ENCODE measurements at places on chromosomes 6 and 20.

DNA sequence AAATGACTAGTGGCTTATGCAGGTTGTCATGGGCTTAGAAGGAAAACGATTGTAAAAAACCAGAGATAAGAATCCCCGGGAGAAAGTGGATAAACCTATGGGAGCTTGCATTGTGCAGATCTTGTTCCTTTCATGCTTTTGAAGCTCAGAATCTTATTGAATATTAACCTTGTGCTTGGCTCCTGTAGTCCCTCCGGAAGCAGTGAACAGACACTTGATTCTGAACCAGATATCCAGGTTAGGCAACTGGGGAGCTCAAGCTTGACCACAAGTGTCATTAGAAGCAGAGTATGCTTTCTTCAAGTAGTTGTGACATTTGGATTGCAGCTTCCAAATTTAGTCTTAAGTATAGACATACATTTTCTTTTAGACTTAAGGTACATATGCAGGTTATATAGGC lies 212.6 kb upstream of the MOCS1 start:
- no peak for DNase-seq

DNA sequence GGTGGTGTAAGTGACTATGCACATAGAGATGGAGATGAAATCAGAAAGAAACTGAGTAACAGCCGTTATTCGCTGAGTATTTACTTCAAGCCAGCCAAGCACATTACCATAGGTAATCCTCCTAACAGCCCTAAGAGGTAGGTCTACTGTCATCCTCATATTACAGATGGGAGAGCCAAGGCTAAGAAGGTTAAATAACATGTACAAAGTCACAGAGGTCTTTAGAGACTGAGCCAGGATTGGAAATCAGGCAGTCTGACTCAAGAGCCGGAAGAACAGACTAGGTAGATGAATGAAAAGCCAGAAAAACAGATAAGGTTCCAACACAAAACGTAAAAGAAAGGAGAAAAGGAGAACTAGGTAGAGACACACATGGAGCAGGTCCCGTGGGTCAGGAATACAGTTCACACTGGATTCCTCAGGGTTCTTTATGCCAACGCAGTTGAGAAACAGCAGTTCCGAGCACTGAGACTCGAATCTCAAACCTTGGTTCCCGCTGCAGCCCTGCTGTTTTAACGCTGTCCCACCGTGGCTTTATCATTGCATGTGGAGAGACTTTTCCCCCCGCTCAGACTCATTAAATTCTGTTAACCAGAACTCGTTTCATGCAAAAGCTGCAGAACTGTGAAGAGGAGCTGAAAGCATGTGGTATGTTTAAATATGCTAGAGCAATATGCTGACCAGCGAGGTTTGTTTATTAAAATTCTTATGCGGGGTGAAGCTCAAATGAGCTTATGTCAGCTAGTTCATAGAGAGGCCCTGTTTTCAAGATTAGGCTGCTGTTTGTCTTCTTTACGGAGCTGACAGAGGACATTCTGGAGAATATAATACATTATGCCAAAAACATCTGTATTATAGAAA lies 537.9 kb downstream of the CD83 start:
- no peak for DNase-seq

GRCh38 chr20:57382516-57382915 lies 8.7 kb upstream of the RBM38 start:
- no peak for DNase-seq

GRCh38 chr20:40778894-40779496 lies 90.0 kb upstream of the MAFB start:
- no peak for DNase-seq

GRCh38 chr6:54541541-54541940 lies 233.3 kb downstream of the TINAG start:
- no peak for DNase-seq

GRCh38 chr6:19322691-19323485 lies 514.3 kb upstream of the ID4 start:
- no peak for DNase-seq

DNA sequence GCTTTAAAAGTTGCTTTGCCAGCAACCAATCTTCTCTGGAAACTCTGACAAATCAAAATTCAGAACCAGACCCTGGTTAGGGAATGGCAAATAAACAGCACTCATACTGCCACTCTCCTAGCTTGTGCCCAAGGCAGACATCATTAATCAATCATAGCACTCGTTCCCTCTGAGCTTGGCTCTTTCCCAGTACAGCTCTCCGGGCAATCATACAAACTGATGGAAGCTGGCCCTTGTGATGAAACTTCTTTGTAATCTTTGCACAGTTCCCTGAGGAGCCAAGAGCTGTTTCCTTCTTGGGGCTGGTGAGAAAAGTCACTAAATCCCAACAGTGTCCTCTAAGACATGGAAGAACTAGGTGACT lies 34.7 kb downstream of the KIAA1755 start:
- DNase-seq = no peak

- no peak for DNase-seq
These were observed 105.6 kb downstream of the BTBD3 start for GRCh38 chr20:12023194-12023795.

DNA sequence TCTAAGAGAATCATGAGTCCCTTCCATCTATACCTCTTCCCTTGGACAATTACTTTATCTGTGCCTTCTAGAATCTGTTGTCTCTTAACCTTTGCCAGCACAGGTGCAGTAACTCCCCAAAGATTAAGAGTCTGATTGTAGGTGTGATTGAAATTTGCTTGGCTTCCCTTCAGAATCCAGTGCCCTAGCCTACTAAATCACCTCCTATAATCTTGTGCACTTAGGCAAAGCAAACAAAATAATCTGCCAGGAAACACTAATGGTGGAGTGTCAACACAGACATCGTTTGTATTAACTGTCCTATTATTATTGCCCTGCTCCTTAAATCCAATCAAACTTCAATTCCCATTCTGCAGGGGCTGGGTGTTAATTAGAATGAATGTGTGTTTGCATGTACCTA lies 28.0 kb downstream of the ID4 start:
- no peak for DNase-seq

GRCh38 chr6:53691667-53692133 lies 26.1 kb upstream of the KLHL31 start:
- no peak for DNase-seq

DNA sequence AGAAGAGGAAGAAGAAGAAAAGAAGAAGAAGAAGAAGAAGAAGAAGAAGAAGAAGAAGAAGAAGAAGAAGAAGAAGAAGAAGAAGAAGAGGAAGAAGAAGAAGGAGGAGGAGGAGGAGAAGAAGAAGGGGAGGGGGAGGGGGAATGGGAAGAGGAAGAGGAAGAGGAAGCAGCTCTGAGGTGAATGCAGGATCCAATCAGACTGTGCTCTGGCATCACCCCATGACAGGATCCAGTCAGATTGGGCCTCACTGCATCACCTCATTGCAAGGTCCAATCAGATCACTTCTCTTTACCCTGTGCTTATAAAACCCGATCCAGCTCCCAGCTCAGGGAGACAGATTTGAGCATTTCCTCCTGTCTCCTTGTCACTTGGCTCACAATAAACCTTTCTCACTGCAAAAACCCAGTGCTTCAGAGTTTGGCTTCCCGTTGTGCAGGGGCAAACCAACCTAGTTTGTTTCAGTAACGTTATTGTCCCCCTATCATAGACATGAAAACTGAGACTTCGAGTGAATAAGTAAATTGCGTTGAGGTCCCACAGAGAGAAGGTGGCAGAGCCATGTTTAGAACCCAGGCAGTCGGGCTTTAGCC lies 28.6 kb upstream of the YWHAB start:
- DNase-seq = no peak

DNA sequence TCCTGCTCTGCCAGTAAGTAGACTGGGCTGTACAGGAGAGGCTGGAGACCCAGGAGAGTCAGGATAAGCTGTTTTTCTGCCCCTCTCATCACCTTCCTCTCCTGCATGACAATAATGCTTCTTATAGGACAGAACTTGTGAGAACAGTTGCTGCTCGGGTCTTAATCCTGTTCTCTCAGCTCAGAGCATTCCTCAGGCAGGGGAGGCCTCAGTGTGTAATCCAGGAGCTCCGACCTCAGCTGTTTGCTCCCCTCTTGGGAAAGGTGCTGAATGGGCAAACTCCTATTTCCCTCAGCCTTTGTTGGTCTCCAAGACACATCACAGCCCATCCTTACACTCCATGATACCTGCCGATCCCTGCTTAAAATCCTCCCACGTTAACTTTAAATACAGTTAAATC lies 134.9 kb upstream of the LRFN2 start:
- no peak for DNase-seq

DNA sequence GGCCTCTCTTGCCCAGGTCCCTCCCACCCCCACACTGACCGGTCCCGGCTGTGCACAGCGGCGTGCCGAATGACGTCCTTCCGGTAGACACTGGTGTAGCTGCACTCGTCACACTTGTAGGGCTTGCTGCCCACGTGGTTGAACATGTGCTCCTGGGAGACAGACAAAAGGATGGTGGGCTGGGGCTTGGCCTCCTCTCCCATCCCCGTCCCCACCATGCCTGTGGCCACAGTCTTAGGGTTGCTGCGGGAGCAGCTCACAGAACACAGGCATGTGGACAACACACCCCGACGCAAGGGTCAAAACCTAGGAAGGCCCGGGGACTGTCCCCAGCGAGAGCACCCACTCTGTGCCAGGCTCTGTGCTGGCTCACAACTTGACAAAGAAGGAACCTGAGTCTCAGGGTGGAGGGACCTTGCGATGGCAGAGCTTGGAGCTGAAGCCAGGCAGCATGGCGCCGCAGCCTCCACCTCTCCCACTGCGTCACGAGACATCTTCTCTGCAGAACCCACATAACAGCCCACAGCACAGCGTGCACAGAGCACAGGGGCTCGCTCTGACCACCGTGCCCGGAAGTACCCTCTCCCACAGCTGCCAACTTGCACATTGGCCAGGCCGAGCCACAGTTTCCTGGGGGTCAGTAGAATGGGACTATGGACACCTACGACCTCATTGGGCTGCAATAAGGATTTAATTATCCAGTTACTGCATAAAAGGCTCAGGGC lies 9.8 kb downstream of the ZNF335 start:
- DNase-seq = no peak

GRCh38 chr6:111173341-111173740 lies 86.0 kb downstream of the SLC16A10 start:
- DNase-seq = no peak

GRCh38 chr20:22063753-22064152 lies 358.3 kb downstream of the PAX1 start:
- no peak for DNase-seq

- no peak for DNase-seq
These were observed 11.2 kb upstream of the ZNFX1 start for GRCh38 chr20:49288784-49289696.

DNA sequence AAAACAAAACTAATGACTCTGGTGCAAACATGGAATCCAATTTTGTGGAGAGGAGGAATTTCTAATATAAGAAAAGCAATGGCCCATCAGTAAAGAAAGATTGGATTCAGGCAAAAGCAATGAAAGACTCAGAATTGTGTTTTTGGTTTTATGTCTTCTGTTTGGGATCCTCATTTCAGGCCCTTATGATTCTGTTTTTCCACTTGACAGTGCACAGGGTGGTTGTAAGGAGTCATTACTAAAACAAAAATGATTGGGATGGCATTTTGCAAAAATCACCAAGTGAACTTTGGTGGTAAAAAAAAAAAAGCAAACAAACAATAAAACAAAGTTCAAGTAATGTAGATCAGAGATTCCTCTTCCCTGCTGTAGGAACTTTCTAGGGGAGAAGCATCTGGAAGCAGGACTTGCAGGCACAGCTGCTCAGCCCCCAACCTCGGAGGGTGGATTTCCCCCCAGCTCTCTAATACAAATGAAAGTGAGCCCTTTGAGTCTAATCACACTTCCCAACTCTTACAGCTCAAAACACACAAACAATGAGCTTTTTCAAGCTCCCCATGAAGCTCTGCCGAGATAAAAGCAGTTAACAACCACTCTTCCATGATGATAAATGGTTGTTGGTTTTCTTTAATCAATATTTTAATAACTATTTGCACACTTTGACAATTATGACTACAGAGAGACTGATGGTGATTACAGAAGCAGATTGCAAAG lies 177.7 kb downstream of the ZDHHC14 start:
- no peak for DNase-seq
